ENCODE measurements at places on chromosomes 7 and 10.

GRCh38 chr7:81186691-81187090, 267.8 kb upstream of the SEMA3C start:
- DNase-seq = no peak

DNA sequence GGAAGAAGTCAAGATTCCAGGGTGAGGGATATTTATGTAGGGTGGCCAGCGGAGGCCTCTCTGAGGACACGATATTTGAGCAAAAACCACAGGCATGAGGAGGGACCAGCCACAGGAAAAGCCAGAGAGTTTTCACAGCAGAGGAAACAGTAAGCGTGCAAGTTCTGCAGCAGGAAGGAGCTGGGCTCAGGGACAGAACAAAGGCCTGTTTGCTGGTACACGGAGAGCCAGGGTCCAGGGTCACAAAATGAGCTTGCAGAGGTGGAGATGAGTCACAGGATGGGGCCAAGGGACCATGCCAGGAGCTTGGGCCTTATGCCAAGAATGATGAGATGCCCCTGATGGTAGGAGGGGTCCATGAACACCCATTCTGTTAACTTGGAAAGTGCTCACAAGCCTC, 283.5 kb downstream of the PLXNA4 start:
- peak; percentile 58 for DNase-seq

GRCh38 chr7:95951531-95951930, 179.2 kb downstream of the DYNC1I1 start:
- no peak for DNase-seq

DNA sequence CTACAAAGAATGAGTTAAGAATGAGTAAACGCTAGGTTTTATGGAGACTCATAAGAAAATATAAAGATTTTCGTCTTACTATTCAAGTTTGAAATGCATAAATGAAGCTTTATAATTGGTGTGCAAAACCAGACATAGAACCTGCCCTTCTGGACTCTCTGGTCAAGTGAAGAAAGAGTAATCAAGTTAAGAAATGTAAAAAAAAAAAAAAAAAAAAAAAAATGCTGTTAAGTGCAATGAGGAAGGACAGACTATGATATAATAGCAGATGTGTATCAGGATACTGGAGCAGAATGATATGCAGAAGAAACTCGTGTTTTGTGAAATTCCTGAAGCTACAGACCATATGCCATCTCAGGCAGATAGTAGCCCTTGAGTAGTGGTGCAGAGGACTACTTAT, 5.6 kb downstream of the PCGF5 start:
- DNase-seq = no peak

GRCh38 chr10:29839826-29840515, 205.2 kb upstream of the SVIL start:
- peak; percentile 63 for DNase-seq

GRCh38 chr10:47260505-47261111, 39.4 kb upstream of the GDF10 start:
- peak; percentile 55 for DNase-seq

- peak; percentile 98 for DNase-seq
Observed at GRCh38 chr10:127922675-127923366, 15.9 kb downstream of the PTPRE start.

GRCh38 chr7:87561102-87561501, 39.6 kb downstream of the ABCB1 start:
- DNase-seq = no peak

DNA sequence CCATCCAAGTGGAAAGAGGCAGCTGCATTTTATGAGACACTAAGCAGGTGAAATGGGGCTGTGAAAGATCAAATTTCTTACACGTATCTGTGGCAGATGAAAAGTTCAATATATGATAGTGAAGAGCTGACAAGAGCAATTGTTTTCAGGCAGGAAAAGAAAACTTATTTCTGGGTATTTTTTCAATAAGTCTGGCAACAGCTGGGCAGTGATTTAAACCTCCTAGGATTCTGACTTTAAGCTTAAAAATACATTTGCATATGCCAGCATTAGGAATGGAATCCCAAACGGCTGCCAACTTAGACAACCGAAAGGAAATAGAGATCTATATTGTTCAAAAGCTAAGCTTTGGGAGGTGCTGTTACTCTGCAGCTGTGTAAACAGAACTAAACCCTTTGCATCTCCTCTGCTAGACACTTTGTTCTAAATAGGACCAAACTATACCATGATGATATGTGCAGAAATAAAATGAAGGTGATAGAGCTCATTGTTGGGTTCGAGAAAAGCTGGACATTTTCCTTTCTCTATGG, 26.1 kb downstream of the DYNC1I1 start:
- DNase-seq = no peak

GRCh38 chr10:123761666-123762230, 95.6 kb downstream of the GPR26 start:
- no peak for DNase-seq

GRCh38 chr10:34780818-34781380, 34.2 kb downstream of the PARD3 start:
- DNase-seq = no peak

DNA sequence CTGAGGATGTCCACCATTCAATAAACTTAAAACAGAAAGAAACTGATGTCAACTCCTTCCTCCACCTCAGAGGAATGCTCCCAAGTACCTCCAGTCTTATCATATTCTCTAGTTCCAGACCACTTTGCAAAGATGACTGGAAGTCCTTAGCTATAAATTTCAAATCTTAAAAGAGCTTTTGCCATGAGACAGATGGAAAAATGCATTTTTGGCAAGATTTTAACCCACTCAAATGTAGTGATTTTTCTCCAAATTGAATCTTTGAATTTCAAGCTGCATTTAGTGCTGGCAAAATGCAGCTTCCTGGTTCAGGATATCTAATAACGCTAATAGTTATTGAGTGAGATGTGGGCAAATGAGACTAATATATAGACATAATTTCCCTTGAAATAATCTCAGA, 33.2 kb downstream of the DGKI start:
- no peak for DNase-seq

DNA sequence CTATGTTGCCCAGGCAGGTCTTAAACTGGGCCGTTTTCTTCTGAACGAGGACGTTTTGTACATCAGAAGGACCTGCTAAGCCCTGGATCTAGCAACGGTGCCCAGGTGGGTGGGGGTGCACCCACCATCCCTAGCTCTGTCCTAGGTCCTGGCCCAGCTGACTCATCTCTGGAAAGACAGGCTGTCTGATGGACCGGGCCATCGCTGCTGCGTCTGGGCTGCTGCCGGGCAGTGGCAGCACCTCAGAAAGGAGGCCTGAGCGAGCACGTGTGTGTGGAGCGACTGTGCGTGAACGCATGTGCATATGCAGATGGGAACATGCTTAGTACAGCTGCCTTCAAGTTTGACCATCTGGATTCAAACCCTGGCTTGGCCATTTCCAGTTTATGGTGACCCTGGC, 7.3 kb upstream of the ELFN1 start:
- peak; percentile 54 for DNase-seq

DNA sequence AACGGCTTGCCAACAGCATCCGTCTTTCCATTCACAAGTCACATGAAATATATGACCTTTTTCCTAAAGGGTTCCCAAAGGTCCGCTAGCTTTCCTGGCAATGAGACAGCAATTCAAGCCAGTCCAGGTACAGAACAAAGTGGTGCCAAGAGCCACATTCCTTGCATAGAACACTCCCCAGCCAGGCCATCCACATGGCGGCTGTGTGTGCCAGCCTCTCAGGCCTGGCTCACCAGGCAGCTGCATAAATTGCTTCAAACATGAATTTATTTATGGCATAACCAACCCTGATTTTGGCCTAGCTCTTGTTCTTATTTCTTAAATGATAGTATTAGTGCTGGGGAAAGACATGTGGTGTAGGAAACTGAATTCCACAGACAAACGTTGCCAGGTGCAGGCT, 63.7 kb upstream of the CREB5 start:
- DNase-seq = no peak

DNA sequence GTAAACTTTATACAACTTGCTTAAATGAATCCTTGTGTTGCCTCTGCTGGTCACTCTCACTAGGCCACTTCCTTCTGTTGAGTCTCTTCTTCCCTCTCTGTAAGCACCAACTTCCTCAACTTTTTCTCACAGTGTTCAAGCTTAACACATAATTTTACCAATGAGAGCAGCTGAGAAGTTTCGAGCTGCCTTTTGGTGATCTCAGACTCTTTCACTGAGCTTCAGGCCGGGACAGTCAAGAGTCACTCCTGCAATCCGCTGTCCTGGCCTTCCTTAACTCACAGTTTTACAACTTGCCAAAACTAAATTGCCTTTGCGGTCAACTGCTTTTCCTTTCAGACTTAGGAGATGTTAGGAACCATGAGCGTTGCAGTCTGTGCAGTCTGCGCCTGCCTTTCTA, 47.4 kb downstream of the PRPF18 start:
- no peak for DNase-seq

DNA sequence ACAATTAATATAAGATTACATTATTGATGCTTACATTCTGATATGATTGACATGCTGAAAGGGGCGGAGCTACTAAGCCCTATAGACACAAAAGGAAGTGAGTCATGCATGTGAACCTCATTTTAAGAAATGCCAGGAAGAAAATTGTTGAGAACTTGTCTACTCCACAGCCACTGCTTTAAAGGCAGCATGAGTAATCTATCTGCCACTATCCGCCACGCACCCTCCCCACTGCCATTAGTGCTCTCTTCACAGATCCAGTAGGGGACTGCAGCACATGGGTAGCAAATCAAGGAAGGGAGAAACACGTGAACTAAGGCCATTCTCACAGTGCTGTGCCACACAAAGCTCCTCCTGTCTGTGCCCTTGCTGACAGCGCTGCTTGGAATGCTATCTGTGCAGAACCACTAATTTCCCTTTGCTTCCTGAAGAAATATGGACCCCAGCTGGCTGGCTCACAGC, 524.8 kb downstream of the GRM8 start:
- peak; percentile 88 for DNase-seq

DNA sequence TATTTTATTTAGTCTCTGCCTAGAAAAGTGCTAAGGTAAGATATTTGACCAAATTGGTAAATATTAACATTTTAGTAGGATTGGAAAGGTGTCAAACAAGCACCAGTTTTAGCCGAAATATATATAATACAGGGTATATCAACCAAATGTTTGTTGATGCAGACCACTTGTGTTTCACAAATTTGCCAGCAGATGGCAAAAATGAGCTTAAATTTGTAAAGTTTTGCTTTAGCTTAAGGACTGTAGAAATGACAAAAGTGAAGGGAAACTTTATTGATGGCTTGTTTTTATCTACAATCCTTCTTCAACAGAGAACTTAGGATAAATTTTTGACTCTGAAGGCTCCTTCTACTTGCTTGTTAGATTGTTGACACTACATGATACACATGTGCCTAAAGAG, 4.8 kb upstream of the POLR1F start:
- no peak for DNase-seq

All from islet precursor cell (in vitro differentiated cells).